COLO829 (cell line): ENCODE measurements at places on chromosomes 2 and 18.
A peak's percentile ranks its signal among the peaks of the same experiment; 100 is the strongest.

- no peak for DNase-seq
Measured at GRCh38 chr18:67954594-67954993, 438.1 kb upstream of the DSEL start.

- DNase-seq = no peak
Measured at GRCh38 chr2:128396946-128397345, 78.3 kb upstream of the HS6ST1 start.

DNA sequence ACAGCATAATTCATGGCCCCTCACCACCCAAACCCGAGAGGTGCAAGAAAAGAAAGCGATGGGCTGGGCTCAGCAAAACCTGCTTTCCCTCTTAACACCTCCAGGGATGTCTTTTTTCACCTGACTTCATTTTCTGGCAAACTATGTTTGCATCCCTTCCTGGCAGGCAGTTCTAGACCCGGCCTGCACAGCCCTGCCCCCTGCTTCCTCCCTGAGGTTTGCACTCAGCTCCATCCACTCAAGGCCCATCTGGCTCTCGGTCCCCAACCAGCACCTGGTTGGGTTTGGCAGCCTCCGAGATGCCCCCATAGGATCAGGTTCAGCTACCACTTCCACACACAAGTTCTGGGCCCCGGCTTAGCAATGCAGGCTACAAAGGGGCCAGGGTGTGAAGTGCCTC is 185.7 kb downstream of the SMAD7 start:
- no peak for DNase-seq

- DNase-seq = no peak
Measured at GRCh38 chr2:15732341-15733077, 140.8 kb downstream of the DDX1 start.

- DNase-seq = peak; percentile 15
Measured at GRCh38 chr2:193963472-193964119, 1693.4 kb upstream of the SLC39A10 start.
